ENCODE measurements at places on chromosomes 7 and 10.
A peak's percentile ranks its signal among the peaks of the same experiment; 100 is the strongest.

DNA sequence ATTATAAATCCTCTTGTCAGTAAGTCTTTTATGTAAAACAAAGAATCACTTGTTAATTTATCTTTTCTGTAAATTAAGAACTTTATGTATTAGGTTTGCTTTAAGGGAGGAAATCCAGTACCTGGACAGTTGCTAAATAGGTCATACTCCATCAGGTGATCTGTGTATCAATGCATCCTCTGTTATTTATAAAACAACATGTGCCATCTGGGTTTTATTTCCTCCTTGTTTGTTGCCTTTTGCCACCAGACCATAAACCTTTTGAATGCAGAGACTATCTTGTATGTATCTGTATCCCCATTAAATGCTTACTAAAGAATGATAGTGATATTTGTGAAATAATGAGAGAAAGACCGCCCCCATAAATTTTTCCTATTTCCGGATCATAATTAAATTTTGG, 70.0 kb downstream of the SLC35B4 start:
- no peak for DNase-seq

DNA sequence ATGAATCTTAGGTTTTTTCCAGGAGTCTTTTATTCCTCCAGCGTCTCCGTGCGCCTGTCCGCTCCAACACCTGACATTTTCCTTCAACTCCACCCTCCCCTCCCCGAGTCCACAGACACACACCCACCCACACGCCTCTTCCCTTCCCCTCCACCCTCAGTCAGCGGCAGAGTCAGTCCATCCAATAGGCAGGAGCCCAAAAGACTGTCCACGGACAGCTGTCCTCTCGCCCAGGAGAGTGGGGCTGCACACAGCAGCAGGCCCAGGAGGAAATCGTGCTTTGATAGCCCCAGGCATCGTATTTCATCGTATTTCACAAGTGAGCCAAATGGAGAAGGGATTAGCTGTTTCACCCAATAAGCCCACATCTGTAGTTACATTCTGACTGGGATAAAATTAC, 285.1 kb downstream of the ZEB1 start:
- DNase-seq, result no peak

- no peak for DNase-seq
These were observed 51.8 kb upstream of the PARD3 start for GRCh38 chr10:34866848-34867247.

DNA sequence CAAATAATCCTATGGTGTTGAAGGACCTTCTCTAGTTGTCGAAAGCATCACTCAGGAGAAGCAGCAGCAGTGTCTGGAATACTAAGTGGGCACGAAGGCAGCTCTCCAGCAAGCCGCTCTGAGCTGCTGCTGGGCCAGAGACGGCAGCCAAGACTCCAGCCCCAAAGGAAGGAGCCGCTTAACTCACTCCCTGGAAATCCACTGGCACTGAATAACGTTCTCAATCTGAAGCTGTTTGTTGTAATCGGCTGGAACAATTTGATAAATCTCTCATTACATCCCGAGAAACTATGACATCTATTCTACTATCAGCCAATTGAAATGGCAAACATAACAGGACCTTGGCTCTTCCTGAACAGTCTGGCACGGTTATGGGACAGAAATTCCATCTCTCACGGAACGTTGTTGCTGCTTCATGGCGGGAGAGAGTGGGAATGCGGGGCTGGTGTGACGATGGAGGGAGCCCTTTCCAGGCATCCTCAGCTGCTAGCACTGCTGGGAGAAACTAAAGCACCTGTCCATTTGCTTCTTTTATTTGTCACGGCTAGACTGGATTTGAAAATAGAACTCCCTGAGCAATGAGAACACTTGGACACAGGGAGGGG, 331.5 kb upstream of the RNF32 start:
- DNase-seq, result no peak

DNA sequence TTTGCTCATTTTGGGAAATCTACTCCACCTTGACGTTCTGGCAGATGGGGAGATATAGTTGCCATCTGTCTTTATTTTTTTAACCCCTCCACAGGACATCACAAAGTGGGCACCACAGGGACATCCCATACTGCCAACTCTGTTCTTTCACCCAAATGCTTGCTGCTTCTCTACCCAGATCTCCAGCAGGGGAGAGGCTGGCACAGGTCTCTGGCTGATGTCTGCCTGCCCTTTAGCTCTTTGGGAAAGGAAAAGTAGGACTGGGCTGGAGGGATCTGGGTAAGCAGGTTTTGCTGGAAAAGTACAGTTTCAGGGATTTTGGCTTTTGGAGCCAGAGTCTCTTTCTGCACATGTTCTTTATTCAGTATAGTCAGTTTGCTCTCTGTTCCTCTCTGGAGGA, 156.7 kb downstream of the ANLN start:
- DNase-seq, result no peak

DNA sequence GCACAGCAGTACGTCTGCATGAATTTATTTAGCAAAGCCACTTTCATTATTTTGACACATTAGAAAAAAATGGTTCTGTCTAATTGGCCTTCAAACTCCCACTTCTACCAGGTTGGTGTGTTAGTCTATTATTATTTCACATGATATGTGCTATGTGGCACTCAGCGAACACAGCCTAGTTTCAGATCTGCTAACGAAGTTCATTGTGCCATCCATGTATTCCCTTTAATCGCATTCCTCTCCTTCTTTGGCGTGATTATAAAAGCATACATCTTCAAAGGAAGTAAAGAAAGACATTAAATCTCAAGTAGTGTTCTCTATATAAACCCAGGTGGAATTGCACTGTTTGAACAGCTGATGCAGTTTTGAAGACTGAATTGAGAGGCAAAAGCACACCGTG, 96.4 kb upstream of the CACNA2D1 start:
- no peak for DNase-seq

- DNase-seq, result no peak
These were observed 132.6 kb downstream of the CELF2 start for GRCh38 chr10:11150231-11150731.

DNA sequence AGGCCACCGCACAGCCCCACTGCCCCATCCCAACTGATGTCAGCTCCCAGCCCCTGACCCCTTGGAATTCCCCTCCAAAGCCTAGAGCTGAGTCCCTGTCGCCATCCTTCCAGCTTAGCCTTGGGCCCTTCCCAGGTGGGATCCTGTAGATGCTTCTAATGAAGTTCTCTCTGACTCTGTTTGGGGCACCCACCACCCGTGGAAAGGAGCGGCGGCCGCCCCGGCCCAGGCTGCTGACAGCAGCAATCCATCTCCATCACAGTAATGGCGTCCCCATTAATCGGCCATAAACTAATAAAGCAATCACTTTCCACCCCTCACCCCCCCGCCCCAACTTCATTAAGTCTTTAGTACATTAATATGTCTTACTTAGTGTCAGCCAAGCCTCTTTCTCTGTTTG, 25.6 kb downstream of the KAZALD1 start:
- no peak for DNase-seq

- DNase-seq, result no peak
These were observed 227.7 kb downstream of the KCNMA1 start for GRCh38 chr10:77409697-77410471.

DNA sequence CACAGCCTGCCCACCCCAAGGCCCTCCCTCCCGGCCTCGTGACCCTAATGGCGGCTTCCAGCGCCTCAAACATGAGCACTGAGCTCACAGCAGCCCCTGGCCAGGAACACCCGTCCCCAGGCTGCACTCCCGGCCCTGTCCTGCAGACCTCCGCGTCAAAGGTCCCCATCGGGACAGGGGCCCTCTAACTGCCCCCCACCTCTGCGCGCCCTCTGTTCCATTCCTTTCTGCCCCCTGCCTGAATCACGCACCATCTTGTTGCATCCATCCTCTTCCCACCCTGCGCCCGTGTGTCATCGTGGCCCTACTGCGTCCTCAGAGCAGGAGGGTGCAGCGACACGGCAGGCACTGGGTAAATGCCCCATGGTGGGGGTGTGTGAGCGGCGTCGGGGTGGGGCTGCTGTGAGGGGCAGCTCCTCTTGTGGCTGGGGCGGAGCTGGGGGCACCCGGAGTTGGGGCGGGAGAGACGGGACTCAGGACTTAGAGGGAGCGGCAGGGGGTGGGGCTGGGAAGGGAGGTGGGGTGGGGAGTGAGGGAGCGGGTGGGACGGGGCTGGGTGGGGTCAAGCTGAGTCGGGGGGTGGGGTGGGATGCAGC, 13.4 kb downstream of the SLC29A4 start:
- peak; percentile 59 for DNase-seq
